AML-193 (cell line): ENCODE measurements at places on chromosomes 11 and 22.

DNA sequence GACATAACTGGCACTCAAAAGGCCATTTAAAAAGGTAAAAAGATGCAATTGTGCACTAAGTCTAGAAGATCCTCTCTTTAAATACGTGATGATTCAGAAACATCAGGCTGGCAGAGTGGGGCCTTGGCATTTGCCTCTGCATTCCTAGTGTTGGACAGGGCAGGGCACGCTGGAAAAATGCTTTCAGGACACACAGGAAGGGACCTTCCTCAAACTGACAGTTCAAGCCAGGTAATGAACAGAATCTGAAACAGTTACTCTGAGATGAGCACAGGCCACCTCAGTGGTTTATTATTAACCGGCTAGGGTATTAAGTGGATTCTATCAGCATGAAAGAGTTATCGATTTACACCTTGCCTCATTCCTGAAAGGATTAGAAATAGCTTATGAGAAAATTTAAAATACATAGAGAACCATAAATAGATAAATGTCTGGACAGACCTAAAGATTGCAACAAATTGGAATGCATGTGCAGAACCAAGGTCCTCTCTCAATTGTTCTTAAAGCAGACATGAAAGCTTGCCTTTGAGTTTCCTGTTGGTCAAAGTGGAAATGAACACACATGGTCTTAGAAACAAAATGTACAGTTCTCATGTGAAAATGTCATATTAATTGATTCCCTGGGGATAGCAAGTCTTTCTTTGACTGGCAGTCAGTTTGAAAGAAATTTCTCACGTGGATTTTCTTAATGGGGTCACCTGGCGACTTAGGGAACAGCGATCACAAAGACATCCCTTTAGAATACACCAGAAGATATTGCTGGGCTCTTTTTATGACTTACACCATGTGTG, 21.5 kb upstream of the CSNK2A3 start:
- no peak for DNase-seq

- DNase-seq, result no peak
Observed at GRCh38 chr22:31497148-31497938, 1.0 kb downstream of the SFI1 start.

DNA sequence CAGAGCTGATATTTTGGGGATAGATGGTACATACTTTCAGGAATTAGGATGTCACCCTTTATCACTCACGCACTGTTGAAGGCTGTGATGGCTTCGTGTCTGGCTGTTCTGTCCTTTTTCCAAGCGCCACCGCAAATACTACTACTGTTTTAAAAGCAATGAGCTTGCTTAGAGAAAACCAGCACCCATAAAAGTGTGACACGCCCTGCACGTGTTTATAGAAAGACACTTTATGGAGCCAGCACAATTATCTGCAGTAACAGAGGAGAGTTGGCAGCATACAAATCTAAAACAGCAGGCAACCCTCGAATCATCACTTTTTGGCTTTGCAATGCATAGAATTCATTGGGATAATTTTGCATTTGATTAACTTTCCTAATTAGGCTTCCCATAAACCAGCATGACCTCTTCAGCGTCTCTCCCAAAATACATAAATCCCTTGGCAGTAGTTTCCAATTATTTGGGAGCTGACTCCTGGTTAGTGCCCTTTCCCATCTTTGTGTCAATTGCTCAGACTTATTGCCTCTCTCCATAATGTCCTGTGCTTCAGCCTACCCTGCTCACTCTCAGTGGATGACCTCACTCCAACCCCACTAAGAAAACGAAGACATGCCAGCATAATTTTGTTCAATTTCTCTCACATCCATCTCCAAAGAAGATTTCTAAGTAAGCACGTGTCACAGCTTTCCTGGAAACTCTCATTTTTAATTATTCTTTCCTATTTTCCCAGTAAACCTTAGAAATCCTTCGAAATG, 118.7 kb upstream of the LARGE1 start:
- DNase-seq, result no peak

- DNase-seq, result no peak
Observed at GRCh38 chr11:134510233-134511040, 98.4 kb upstream of the B3GAT1 start.

DNA sequence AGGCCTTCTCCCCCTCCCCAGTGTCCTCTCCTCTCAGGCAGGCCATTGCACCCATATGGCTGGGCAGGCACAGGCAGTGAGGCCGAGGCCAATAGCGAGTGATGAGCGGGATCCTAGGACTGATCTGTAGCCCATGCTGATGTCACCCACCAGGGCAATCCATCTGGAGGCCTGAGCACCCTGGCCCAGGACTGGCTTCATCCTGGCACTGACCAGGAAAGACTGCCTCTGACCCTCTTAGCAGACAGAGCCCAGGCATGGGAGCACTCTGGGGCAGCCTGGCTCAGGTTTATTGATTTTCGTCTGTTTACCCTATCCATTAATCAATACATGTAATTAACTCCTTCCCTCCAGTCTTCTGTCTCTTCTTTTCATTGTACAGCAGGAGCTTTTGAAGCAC, 5.1 kb upstream of the TIRAP start:
- DNase-seq, result no peak

- DNase-seq, result no peak
Observed at GRCh38 chr11:18366286-18366685, 28.1 kb upstream of the LDHA start.

DNA sequence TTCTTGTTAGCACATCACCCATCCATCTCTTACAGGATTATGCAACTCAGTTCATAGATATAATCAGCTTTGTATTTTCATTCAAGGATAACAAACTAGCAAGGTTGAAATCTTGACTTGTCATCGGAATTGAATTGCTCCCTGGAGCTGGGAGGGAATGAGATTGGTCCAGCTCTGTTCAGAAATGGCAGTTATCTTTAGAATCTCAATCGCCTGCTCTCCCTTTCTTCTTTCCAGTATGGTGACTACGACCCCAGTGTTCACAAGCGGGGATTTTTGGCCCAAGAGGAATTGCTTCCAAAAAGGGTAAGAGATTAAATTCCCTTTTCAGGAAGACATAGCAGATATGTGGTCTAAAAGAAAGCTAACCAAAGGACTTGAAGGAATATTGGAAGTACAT, 51.0 kb downstream of the NF2 start:
- no peak for DNase-seq

GRCh38 chr22:30192427-30192826, 54.1 kb downstream of the LIF start:
- no peak for DNase-seq

DNA sequence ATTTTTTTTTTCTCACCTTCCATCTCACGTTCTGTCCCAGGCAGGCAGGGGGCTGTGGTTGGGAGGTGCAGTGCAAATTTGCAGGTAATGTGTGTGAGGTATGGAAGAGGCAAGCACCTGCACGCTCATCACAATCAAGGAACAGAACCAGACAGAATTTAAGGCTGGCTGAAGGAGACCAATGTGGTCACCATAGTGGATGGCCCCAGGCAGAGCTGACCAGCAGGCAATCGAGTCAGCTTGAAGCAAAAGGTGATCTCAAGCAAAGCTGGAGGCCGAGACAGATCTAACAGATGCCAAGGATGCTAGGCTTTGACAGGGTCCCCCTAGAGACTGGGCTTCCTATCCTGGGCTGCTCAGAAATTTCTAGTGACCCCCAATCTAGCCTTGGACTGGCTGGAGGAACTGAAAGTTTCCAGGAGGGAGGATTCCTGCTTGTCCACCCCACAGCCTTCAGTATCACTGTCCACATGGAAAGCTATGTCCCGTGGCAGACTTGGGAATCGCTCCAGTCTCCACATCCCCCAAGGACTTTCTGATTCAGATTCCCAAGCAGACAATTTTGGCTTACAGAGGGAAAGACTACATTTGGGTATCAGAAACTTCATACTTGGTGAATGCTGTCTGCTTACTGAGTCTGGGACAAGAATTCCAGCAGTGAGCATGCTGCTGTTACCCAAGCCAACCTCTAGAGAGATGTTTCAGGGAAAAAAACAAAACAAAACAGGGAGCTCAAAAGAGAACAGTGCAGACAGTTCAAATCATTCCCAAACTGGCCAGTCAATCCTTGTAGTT, 9.0 kb upstream of the MICAL3 start:
- DNase-seq, result no peak

DNA sequence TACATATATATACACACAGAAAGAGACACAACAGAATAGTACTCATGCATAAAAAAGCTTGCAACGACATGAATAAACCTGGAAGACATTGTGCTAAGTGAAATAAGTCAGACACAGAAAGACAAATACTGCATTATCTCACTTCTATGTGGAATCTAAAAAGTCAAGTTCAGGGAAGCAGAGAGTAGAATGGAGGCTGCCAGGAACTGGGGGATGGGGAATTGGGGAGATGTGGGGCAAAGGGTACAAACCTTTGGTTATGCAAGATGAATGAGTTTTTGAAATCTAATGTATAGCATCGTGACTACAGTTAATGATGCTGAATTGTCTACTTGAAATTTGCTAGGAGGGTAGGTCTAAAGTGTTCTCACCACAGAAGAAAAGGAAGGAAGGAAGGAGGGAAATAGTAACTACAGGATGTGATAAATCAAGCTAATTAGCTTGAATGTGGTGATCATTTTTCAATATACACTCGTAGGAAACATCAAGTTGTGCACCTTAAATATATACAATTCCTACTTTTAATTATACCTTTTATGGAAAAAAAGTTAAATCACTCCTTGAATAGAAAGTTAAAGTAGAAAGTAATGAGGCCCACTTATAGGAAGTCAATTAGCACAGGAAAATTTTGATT, 33.8 kb downstream of the MMP13 start:
- DNase-seq, result no peak
